ENCODE measurements at places on chromosomes 2 and 18.

DNA sequence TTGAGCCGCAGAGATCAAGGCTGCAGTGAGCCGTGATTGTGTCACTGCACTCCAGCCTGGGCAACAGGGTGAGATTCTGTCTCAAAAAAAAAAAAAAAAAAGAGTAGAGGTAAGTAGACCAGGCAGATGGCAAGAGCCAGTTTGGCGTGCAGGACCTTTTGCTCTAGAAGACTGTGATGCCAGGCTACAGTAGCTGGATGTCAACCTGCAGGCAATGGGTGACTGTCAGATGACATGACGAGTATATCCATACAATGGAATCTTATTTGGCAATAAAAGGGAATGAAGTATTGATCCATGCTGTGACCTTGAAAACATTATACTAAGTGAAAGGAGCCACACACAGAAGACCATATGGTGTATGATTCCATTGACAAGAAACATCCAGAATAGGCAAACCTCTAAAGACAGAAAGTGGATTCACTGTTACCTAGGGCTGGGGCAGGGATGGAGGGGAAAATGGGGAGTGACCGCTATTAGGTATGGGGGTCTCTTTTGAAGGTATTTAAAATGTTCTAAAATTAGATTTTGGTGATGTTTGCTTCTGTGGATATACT, 11.2 kb upstream of the DGUOK start:
- no peak for DNase-seq

DNA sequence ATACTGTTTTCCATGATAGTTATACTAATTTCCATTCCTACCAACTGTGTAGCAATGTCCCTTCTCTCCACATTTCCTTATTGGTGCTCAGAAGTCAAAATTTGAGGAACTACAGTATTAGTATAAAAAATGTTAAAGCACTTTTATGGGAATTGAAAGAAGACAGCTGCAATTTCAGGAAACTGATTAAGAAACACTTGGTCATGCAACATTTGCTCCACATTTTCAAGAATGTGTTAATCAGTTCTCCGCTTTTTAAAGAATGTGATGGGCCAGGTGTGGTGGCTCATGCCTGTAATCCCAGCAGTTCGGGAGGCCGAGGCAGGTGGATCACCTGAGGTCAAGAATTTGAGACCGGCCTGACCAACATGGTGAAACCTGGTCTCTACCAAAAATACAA, 33.6 kb upstream of the MGAT4A start:
- DNase-seq, result no peak

DNA sequence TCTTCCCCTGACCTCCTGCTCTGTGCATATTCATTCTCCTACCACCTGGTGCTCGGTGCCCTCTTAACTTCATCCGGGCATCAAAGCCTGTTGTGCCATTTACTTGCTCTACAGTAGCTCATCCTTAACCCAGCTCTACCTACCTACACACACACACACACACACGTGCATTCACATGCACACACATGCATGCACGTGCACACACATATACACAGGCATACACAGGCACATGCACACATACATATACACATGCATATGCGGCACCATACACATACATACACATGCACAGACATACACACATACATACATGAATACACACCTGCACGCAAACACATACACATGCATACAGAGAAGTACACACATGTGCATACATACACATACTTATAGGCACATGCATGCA, 14.5 kb downstream of the MAL start:
- no peak for DNase-seq

DNA sequence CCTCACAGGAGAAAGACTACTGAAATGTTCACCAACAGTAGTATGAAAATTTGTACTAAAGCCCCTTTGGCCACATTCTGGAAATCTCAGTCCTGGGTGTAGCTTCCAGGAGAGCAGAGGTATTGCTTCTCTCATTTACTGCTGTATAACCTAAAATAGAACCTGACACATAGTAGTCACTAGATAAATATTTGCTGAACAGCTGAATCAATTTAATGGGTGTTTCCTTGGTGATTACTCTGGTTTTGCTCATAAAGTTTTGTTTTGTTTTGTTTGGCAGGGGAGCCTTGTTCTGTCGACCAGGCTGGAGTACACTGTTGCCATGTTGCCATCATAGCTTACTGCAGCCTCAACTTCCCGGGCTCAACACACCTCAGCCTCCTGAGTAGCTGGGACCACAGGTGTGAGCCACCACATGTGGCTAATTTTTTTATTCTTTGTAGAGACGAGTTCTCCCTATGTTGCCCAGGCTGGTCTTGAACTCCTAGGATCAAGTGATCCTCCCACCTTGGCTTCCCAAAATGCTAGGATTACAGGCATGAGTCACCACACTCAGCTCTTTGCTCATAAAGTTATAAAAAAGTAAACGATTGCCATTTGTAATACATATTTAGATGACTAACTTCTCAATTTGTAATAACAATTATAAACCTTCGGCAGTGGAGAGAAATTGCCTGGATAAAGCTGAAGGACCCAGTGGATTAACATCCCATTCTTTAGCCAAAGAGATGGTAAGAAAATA, 11.5 kb upstream of the PARD3B start:
- no peak for DNase-seq

DNA sequence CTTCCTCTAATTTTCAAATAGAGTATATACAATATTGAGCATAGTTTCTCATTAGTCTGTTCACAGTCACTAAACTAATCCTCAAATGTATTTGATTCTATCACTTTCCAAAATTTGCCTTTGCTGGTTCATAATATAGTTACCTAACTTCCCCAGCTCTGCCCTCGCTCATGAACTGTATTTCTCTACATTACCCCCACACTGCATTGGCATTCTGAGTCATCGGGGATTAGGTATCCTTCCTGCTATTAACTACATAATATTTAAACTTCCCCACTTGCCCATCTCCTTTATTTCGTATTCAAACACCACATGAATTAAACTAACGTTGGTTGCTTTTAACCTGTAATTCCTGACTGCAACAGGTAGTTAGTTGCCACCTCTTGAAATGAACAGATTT, 14.8 kb upstream of the CLASP1 start:
- DNase-seq, result no peak

All from activated T-helper 9 cell treated with anti-CD3 and anti-CD28 coated beads, Interleukin-2, amount 50 U/mL, for 16 hours (primary cell).